ENCODE measurements at places on chromosomes 16 and 17.

DNA sequence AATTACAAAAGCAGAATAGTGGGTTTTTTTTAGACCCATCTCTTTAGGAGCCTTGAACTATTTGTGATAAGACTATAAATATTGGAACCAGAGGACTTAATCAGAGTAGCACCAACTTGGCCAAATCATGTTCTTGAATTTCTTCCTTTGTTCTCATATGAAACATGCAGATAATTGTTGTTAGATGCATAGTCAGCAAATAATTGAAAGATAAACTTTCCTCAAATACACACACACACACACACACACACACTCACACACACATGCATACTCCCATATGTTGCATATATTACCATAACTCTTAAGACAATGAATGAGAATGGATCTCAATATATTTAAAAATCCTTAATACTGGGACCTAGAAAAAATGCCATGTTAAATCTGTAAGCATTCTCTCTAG, 310.4 kb downstream of the KCNJ2 start:
- DNase-seq: no peak

- DNase-seq: no peak
These were observed 33.2 kb downstream of the USP32 start for GRCh38 chr17:60358606-60359225.

DNA sequence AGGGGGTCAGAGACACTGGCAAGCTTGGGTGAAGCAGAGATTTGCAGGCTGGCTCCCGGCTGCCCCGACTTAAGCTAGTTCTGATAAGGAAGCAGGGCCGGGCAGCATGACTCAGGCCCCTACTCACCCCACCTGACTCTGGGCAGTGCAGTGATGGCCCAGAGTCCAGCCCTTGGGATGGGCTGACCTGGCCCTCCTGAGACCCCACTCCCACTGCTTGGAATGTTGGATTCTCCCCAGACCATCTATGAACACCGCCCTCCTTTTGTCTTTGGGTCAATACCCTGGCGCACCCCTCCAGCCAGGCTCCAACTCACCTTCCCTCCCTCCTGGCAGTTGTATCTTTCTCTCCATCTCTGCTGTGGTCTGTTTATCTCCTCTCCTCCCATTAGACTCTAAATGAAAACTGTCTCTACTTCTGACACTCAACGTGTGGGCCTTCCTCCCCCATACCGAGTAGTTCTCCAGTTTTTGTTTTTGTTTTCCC, 21.0 kb downstream of the LGALS3BP start:
- peak; percentile 81 for DNase-seq

- DNase-seq: no peak
These were observed 31.0 kb downstream of the NGFR start for GRCh38 chr17:49525831-49526741.

- no peak for DNase-seq
These were observed 6.8 kb downstream of the ERN1 start for GRCh38 chr17:64123114-64123513.

DNA sequence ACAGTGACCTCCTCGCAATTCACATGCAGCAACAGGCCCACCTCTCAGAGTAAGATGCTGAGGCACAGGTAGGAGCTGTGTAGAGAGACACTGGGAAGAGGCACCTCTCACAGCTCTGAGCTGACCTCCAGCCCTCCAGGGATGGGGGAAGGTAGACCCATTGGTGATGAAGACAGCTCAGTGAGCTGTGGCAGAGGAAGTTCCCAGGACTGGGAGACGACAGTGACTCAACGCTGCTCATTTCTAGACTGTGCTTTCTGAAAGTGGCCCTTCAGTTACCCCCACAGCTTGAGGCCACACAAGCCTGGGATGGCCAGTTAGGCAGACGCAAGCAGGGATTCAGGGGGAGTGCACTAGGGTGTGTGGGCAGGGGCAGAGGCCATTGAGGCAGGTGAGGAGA, 2073.2 kb downstream of the TP53TG3F start:
- no peak for DNase-seq

- no peak for DNase-seq
These were observed 22.9 kb downstream of the C16orf96 start for GRCh38 chr16:4578961-4579530.

- DNase-seq: peak; percentile 46
These were observed 5.7 kb upstream of the NME1 start for GRCh38 chr17:51147650-51148049.

GRCh38 chr16:21301895-21302291, 23.8 kb upstream of the CRYM start:
- DNase-seq: peak; percentile 8

- DNase-seq: no peak
These were observed 787 bp downstream of the NT5C start for GRCh38 chr17:75130632-75131277.

DNA sequence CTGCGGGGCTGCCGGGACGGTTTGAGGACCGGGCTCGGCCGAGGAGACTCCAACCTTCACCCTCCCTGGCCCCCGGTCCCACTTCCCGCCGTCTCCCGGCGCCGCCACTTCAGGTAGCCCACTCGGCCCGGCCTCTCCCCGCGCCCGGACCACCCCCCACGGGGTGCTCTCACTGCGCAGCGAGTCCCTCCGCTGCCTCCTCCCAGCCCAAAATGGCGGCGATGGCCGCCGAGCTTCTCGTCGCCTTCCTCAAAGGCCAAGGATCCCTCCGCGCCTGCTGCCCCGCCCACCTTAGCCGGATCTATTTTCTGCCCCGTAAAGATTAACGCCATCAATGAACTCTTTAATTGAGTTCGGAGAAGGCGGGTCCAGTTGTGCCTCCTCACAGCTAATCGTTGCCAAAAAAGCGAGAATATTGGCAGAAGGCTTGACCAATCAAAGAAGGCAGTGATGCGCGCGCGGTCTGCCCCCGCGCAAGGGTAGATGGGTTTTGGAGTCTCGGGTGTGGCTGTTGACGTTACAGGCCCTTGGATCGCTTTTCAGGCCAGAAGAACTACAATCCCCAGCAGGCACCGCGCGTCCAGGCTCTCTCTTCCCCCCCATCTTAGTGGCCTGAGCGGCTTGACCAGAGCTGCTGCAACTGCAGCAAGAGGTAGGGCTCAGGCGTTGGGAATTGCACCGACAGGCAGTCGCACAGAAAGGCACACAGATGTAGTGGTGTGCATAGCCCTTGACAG, at the start of gene HEXIM2:
HEXIM2 (plus strand) TSS at position 588 of the 737 bp plus-strand sequence. CDS start 919 bp downstream, outside the sequence.
- peak; percentile 99 for DNase-seq

Data from M059J (cell line).